ENCODE measurements at places on chromosomes 7 and 10.

DNA sequence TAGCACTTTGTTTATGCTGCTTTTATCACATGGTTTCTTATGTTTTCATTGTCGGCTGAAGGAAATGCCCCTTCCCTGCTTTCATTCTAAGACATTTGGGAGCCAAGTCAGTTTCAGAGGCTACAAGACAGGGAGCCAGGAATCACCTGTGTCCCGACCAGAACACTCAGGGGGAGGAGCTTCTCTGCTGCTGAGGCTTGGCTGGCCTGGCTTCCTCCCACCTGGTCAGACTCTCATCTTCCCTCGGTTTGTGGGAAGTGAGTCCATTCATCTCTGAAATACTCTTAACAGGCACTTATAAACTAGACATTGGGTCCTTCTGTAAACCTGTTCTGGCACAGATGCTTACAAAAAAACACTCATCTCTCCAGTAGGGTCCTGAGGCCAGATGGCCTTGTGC lies 19.6 kb upstream of the GOLGA7B start:
- DNase-seq: no peak

GRCh38 chr7:101119876-101120275 lies 7.0 kb upstream of the SERPINE1 start:
- no peak for DNase-seq

GRCh38 chr10:49290131-49290530 lies 8.8 kb upstream of the C10orf71 start:
- no peak for DNase-seq

- DNase-seq: no peak
Measured at GRCh38 chr7:36686499-36686898, 37.8 kb downstream of the AOAH start.

GRCh38 chr7:74289659-74290552 lies 699 bp downstream of the CLIP2 start:
- DNase-seq: no peak

GRCh38 chr7:70505468-70505867 lies 626.5 kb upstream of the GALNT17 start:
- DNase-seq: no peak

DNA sequence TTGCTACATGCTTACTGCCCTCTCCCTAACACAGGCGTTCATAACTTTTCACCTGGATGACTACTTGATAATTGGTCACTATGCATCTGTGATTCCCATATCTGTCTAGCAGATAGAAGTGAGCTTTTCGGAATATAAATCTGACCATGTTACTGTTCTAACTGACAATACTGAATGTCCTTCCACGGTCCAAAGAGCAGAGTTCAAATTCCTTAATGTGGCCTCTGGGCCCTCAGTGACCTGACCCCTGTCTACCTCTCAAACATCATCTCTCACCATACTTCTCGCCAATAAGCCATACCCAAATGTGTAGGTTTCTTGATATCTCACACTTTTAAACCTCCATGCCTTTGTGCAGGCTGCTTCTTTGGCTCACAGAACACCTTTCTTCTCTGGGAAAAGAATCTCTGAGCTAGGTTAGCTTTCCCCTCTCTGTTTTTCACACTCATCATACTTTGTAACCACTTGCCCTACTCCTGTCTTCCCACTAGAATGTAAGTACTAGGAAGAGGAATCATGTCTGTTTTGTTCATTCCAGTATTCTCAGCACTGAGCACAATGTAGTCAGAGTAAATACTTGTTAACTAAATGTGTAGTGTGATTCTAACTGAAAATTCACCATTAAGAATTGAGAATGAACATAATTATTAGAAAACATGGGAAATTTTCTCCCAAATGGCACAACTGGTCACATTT lies 39.2 kb upstream of the LRRC17 start:
- no peak for DNase-seq

- peak; percentile 22 for DNase-seq
Measured at GRCh38 chr10:48604991-48605508, at the start of gene ARHGAP22. TSS of gene ARHGAP22 (minus strand) at chr10:48605073. CDS start at chr10:48604796, 277 bp downstream.

- no peak for DNase-seq
Measured at GRCh38 chr10:33880291-33880690, 545.8 kb upstream of the NRP1 start.

GRCh38 chr10:123101872-123102271 lies 33.9 kb upstream of the HMX3 start:
- no peak for DNase-seq

DNA sequence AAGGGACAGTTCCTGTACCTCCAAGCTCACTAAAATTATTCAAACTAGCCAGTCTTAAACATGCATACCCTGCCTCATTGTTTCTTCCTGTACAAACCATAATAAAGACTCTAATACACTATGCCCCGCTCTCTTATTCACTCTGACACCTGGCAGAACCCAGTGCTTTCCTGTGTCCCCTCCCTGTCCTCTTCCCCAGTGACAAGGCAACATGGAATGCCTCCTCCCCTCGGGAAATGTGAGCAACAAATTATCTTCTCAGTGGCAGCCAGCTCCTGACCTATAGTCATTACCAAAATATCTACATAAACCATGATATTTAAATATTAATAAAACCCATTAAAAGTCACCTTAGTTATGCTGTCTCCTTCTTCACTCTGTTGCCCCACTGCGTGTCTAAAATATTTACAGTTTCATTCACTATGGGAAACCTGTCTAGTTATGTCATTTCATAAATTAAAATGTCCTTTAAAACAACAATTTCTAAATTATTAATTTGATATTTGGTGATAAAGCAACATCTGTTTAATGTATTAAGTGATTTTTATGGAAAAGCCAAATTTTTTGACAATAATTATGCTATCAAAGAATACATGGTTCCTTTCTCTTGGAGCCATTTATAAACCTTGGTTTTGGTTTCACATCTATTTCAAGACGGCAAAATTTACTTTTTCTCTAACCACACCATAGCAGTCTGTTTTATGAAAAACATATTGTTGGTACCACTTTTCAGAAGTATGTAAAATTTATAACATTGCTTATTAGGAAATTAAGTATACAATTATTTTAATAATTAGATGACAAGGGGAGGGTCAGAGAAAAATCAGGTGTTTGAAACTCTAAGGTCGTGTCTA lies 1355.2 kb downstream of the XPNPEP1 start:
- no peak for DNase-seq

DNA sequence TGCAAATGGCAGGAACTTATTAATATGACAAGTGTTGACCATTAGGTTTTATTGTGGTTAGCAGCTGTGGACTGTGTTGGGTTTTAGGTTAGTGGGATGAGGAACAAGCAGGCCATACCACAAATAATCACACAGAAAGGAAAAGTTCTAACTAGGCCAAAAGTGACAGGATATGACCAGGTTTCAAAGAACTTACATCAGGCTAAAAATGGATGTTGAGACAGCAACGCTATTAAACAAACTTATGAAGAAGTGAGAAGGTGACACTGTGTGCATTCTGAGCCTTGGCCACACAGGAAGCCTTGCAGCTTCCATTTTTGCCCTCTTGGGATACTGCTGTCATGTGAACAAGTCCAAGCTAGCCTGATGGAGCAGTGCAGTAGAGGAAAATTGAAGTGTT lies 568.8 kb downstream of the HTR7 start:
- DNase-seq: no peak

- DNase-seq: no peak
Measured at GRCh38 chr10:116740971-116741370, 1.4 kb downstream of the HSPA12A start.

DNA sequence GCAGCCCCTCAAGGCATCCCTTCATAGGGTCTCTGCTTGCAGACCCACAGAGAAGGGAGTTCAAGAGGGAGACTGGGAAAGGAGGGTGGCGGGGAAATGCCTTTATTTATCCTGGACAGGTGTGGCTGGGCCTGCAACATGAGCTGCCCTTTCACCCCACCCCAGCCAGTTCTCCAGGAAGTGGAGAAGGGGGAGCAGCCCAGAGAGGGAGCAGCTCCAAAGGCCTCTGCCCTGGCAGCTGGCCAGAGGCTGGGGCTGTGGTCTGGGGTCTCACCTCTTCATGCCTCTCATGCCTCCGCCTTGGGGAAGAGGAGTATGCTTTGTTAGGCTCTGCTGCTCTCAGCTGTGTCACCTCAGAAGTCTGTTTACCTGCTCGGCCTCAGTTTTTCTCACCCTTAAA lies 3.1 kb downstream of the LDB3 start:
- no peak for DNase-seq

GRCh38 chr10:7161484-7162250 lies 249.2 kb downstream of the SFMBT2 start:
- DNase-seq: no peak

DNA sequence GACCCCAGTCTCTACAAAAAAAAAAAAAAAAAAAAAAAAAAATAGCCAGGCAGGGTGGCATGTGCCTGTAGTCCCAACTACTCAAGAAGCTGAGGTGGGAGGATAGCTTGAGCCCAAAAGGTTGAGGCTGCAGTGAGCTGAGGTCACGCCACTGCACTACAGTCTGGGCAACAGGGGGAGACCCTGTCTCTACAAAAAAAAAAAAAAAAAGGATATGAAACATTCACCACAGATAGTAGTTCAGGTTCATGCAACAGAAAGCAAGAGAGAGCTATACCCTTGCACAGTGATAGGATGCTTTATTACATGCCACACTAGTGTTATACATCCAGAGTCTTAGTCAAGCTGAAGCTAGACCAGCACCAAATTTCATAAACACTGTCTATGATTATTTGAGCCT lies 148.4 kb upstream of the KAT6B start:
- DNase-seq: no peak

GRCh38 chr7:151539088-151539671 lies 19.5 kb upstream of the RHEB start:
- no peak for DNase-seq

Data from thoracic aorta (tissue), 2 donors.